ENCODE measurements at places on chromosomes 12 and 14.

DNA sequence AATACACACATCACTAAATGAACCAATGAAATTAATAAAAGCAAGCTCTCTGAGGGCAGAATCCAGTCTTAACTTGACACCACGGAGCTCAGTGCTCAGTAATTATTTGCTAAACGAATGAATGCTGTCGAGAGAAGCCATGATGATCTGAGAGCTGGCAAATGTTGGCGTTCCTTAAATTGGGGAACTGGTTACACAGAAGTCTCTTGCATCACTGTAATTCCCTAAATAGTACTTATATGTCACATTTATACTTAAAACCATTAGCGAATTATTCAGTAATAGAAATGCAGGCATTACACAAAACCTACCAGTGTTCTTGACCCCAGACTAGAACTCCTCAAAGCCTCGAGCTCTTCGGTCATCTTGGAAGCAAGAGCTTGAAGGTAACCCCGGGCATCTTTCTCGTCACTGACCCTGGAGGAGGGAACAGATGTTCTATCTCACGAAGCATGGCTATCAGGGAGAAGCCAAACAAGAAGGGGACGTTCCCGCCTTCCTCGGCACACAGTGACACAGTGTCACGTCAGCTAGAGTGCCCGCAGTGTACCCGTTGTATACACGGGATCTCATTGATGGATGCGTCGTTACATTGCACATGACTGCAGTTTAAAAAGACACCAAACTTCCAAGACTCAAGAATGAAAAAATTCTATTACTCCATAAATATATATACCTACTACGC, 43.6 kb downstream of the AMN start:
- DNase-seq: no peak

DNA sequence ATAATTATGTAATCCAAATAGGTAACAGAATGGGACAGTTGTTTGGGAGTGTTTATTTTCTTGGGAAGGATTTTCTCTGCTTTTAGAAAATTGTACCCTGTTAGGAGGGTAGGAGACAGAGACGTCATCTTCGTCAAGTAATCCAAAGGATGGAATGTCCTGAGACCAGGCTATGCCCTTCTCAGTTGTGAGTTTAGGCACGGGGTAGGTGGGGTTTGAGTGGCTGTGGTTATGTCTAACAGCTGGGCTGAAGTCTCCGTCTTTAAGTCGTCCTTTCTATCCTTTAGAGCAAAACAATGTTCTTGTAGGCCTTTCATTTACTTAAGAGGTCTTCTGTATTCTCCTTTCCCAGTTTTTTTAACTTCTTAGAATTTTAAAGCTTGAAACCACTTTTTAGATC, 5.7 kb downstream of the SOCS2 start:
- no peak for DNase-seq

- DNase-seq: no peak
Observed at GRCh38 chr14:104657563-104658324, 31.7 kb upstream of the INF2 start.

DNA sequence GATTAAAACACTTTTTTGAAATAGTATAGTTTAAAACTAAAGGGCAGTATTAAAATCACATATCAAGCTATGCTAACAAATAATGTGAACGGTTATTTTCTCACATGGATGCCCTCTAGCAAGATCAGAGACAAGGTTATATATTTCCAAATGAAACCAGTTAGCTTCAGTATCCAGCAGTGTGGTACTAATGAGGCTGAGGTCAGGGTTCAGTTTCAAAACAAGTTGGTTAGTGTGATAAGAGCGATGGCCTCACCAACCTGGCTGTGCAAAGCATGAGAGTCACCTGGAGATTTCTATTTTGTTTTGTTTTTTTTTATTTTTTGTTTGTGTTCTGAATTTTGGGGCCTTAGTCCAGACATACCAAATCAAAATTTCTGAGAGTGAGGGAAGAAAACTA, 352.2 kb upstream of the KITLG start:
- DNase-seq: no peak
